Psoas muscle (tissue), 8 donors: ENCODE measurements at places on chromosomes 12 and 14. TPM values are rescaled to one million over a fixed set of nuclear protein-coding genes. Genes with fewer than 3 reads are reported as not detected.

Gene FGD4
- total RNA-seq = 14.9 TPM

DNA sequence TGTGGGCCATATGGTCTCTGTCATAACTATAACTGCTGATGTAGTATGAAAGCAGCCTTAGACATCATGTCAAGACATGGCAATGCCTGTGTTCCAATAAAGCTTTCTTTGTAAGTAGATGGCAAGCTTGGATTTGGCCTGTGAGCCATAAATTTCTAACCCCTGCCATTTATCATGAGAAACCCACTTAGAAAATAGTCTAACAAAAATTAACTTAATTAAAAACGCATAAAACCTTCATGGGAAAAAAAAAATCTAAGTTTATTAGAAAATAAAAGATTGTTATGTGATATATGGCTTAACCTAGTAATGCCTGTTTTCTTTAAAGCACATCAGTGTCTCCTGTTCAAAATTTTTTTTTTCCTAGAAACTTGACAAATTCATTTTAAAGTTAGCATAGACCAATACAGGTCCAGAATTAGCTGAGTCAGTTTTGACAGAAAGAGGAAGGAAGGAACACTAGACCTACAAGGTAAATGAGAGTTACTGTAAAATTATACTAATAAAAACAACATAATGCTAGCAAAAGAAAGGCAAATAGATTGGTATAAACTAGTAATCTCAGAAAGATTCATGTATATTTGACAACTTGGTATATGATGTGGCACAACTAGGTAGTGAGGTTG is 68.2 kb downstream of the USP15 start:
- no peak for DNase-seq

DNA sequence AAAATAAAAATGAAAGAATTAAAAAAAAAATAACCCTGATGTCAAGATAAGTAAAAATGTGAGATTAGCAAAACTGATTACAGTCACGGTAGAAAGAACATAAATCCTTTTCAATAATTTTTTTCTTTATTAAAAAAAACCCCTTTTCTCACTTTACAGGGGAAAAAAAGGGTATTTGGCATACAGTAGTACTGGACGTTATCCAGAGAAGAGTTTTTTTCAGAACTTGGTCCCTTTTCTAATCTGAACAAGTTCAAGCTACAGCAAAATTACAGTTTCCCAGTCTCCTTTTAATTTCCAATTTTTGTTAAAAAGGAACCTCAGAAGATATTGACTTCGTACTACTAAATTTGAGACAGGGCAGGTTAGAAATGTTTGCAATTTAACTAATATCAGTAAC is 134.7 kb upstream of the DCN start:
- no peak for DNase-seq

Gene CLEC9A
- not detected for total RNA-seq

DNA sequence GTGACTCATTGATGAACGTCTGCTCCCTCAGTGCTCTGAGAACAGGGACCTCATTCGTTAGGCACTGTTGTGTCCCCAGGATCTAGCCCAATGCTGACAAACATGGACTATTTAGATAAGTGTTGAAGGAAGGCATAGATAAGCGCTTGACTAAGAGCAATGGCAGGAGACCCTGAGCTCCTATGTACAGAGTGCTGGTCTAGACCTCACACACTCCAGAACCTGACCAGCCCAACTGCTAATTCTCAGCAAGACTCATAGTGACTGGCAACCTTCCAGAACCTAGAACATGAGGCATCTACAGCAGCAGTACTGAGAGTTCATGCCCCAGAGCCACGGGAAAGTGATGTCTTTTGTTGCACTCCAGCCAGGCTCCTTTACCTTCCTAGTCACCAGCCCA is 69.2 kb downstream of the CRACR2A start:
- DNase-seq = no peak

GRCh38 chr12:105910030-105910429 is 228.7 kb downstream of the NUAK1 start:
- DNase-seq = no peak

Gene IFNG-AS1
- total RNA-seq = not detected

DNA sequence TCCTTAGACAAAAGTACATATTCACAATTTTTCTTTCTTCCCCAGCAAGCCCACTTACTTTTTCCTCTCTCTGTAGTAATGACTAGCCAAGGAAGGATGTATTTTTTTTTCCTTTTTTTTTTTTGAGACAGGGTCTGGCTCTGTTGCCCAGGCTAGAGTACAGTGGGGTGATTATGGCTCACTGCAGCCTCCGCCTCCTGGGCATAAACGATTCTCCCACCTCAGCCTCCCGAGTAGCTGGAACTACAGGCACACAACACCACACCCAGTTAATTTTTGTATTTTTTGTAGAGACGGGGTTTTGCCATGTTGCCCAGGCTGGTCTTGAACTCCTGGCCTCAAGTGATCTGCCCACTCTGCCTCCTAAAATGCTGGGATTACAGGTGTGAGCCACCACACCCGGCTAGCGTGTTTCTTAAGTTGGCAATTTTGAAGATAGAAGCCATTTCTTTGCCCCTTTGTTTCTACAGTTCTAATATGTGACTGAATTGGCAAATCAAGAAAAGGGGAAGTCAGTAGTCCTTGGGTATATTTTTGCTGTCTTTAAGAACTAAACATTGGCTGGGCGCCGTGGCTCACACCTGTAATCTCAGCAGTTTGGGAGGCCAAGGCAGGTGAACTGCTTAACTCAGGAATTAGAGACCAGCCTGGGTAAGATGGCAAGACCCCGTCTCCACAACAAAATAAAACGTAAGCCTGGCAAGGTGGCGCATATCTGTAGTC is 3.2 kb upstream of the NACA start:
- DNase-seq = no peak

Gene TEX52
- not detected for total RNA-seq

Gene CMA1
- 0.38 TPM for total RNA-seq

DNA sequence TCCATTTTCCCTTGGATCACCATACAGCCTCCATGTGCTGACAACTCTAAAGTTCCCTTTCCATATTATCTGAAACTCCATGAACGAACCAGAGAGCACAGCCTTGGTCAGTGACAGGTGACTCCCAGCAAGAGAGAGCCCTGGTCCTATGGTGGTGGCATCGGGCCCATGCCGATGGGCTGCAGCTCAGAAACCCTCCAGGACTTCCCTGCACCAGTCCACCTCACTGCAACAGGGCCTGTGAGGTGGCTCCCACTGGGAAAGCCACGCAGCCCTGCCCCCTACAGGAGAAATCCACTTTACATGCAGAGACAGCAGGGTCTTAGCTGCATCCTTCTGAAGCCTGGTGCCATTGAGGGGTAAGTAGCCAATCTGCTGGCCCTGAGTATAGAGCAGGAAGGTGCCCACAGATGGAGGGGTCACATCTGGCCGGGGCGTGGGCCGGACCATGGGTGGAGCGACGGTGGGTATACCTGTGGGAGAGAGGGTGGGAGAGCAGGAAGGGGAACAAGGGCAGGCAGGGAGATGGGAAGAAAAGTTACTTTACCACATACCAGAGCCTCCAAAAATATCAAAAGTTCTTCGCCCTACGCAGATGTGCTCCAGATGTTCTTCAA is 24.7 kb downstream of the RTRAF start:
- DNase-seq = no peak

Gene NUP107
- 21.1 TPM for total RNA-seq

GRCh38 chr12:124512667-124513296 is 54.6 kb downstream of the NCOR2 start:
- peak; percentile 93 for DNase-seq

GRCh38 chr14:29810064-29810463 is 117.6 kb downstream of the PRKD1 start:
- no peak for DNase-seq

DNA sequence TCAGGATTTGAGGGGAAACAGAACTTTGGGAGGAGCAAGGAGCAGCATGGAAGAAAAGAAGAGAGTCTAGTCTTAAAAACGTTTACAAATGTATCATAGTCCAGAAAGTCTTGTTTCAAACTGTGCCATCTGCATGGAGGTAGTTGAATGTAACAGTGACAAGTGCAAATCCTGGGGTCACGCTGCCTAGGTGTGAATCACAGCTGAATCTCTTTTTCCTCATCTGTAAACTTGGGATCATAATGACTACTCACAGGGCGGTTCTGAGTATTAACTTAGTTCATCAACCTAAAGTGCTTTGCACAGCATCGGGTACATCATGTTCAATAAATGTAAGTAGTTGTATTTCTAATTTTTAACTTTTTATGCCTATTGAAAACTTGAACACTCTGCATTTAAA is 208.5 kb downstream of the CHST11 start:
- no peak for DNase-seq

Gene GCH1
- 0.65 TPM for total RNA-seq

DNA sequence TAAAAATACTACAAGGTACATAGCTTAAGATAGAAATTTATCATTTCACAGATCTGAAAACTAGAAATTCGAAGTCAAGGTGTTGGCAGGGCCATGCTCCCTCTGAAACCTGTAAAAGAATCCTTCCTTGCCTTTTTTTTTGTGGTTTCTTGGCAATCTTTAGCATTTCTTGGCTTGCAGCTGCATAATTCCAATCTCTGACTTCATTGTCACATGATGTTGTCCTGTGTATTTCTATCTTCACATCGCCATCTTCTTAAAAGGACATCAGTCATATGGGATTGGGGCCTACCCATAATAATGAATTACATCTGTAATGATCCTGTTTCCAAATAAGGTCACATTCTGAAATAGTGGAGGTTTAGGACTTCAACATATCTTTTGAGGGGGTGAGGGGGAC is 250.4 kb downstream of the TMTC2 start:
- DNase-seq = no peak

DNA sequence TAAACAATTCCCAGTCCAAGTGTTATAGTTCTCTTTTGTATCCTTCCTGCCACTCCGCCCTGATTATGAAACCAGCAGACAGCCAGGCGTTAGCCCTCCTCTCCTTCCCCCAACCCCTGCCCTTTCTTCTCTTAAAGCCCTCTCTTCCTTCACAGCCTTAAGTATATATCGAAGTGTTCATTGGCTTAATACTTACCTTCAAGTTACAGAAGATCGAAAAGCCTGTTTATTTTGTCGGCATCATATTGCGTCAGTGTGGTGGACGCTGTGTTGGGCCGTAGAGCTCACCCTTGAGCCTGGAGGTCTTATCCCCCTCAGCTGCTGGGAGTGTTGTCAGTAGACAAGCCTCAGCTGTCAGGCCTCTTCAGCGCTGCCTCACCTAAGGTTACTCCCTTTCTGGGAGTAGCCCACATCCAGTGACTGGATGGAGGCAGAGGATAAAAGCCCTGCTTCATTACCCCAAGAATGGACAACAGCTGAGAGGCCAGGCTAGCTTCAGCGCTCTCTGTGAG is 36.2 kb downstream of the CMAS start:
- DNase-seq = no peak

- DNase-seq = no peak
These were observed 527.3 kb downstream of the SNAPC1 start for GRCh38 chr14:62289471-62289870.

GRCh38 chr14:23431486-23431885 is 4.0 kb downstream of the MYH7 start:
- DNase-seq = no peak

Gene MIP
- not detected for total RNA-seq

- DNase-seq = no peak
These were observed 53.8 kb downstream of the GXYLT1 start for GRCh38 chr12:42090899-42091298.

DNA sequence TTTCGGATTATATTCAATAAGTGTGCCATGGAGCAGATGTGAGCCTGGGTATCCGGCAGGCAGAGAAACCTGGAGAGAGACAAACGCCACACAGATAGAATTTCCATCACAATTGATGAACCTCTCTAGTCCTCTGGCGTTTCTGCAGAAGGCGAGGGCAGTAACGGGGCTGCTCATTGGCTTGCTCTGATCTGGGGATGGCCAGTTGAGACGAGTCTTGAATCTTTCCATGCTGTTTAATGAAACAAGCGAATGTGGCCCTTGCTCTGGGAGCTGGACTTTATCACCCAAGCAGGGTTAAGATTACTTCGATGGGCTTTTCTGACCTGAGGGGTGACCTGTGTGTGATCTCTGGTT is 42.4 kb upstream of the CLMN start:
- no peak for DNase-seq

DNA sequence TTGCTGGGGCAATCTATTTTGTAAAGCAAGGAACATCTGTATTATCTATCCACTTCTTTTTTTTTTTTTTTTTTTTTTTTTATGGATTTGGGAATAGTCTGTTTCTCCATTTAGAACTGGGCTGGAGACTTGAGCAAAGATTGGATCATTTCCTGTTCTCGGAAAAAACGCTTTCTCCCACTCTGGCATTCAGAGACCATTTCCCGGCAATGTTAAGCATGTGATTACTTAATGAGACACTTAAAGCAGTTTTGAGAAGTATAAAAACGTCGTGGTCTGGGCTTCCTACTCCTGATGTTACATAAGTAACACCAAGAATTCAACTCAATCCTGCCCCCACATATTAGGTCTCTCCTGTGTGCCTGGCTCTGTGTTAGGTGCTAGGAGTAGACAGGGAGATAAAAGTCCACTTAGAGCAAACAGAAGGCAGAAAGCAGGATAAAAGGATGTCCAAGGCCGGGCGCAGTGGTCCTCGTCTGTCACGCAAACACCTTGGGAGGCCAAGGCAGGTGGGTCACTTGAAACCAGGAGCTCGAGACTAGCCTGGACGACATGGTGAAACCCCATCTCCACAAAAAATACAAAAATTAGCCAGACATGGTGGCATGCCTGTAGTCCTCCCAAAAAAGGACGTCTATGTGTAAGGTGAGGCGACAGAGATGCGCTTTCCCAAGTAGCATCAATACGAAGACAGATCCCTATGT is 152.1 kb upstream of the GSC start:
- no peak for DNase-seq

Gene FSCB
- total RNA-seq = not detected

GRCh38 chr12:5739917-5740316 is 205.1 kb downstream of the ANO2 start:
- no peak for DNase-seq

Gene CD9
- 23.8 TPM for total RNA-seq

GRCh38 chr12:126030573-126030972 is 965.3 kb downstream of the AACS start:
- no peak for DNase-seq

Gene TAS2R50
- 0.39 TPM for total RNA-seq

Gene BICDL1
- total RNA-seq = not detected

Gene LRP1
- total RNA-seq = 33.1 TPM

- no peak for DNase-seq
These were observed 17.0 kb downstream of the UBE3B start for GRCh38 chr12:109494348-109494881.

Gene PCK2
- 3.0 TPM for total RNA-seq

- no peak for DNase-seq
These were observed 164.1 kb downstream of the KITLG start for GRCh38 chr12:88416155-88416554.
